Vagina (tissue), 2 donors: ENCODE measurements at places on chromosomes 4 and X.

DNA sequence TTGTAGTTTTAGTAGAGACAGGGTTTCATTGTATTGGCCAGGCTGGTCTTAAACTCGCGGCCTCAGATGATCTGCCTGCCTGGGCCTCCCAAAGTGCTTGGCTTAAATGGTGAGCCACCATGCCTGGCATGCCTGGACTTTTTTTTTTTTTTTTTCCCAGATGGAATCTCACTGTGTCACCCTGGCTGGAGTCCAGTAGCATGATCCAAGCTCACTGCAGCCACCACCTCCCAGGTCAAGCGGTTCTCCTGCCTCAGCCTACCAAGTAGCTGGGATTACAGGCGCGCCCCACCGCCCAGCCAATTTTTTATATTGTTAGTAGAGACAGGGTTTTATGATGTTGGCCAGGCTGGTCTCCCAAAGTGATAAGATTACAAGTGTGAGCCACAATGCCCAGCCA lies 8.4 kb downstream of the UBE2K start:
- DNase-seq: no peak

GRCh38 chr4:72295966-72296557 lies 264.3 kb downstream of the NPFFR2 start:
- no peak for DNase-seq

DNA sequence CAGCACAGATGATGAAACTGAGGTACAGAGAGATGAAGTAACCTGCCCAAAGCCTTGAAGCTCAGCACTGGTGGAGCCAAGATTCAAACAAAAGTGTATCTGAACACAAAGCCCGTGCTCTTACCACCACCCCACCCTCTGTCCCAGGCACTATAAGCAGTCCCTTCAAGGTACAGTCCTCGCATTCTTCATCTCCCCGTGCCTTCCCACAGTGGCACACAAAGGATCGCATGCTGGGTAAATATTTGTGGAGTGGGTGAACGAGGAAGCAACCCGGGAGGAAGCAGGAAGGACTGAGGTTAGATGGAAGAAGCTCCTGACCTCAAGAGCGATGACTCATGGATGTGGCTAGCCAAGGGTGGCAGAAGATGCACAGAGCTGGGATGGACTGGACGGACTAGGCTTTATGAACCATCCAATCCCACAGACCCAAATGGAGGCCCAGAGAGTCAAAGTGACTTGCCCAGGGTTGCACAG lies 18.4 kb downstream of the IQSEC2 start:
- no peak for DNase-seq

DNA sequence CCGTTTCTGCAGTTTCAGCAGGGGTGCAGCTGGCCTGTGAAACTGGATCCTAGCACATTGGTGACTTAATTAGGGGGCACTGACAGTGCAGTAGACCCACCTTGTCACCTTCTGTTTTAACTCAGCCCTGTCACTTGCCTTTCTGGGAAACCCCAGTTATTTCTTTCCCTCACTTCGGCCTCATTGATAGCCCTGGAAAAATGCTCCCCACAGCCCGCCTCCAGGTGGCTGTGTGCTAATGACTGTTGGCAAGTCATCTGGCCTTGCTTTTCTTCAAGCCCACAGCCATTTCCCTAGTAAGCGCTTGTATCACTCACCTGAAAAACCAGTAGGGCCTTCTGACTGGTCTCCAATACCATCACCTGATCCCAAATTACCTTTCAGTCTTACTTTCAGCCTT lies 3.3 kb downstream of the CXCR3 start:
- no peak for DNase-seq

GRCh38 chr4:53863158-53863557 lies 201.2 kb downstream of the CHIC2 start:
- DNase-seq: no peak

GRCh38 chr4:80107374-80107773 lies 34.3 kb upstream of the ANTXR2 start:
- DNase-seq: no peak

GRCh38 chr4:67899096-67899495 lies 15.3 kb upstream of the TMPRSS11D start:
- no peak for DNase-seq

DNA sequence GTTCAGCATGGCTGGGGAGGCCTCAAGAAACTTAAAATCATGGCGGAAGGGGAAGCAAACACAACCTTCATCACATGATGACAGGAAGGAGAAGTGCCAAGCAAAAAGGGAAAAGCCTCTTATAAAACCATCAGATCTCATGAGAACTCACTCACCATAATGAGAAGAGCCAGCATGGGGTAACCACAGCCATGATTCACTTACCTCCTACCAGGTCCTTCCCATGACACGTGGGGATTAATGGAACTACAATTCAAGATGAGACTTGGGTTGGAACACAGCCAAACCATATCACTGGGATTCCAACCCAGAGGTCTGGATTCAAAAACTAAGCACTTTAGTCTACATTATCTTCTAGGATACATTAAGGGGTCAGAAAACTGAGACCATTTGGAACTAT lies 609.6 kb upstream of the SPANXN1 start:
- no peak for DNase-seq

GRCh38 chr4:104868533-104868932 lies 278.1 kb upstream of the TET2 start:
- DNase-seq: no peak

DNA sequence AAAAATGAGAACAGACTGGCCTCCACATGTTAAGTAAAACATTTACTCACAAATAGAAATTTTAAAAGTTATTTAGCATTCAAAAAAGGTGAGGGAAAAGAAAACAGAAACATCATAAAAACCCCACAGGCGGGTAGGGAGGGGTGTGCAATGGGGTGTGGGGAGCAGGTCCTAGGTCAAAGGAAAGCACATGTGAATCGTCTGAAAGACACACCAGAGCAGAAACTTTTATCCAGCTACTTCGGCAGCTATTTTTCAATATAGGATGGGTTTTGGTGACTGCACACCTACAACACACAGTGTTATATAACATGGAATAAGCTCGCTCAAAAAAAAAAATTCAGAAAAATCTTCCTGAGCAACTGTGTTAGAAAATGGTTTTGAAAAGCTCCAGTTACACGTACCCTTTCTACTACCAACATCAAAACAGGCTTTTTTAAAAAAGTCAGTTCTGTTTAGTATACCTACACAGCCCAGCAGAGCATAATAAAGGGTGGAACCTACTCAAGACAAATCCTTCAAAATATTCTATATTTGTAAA lies 1.6 kb downstream of the OTUD4 start:
- DNase-seq: no peak

DNA sequence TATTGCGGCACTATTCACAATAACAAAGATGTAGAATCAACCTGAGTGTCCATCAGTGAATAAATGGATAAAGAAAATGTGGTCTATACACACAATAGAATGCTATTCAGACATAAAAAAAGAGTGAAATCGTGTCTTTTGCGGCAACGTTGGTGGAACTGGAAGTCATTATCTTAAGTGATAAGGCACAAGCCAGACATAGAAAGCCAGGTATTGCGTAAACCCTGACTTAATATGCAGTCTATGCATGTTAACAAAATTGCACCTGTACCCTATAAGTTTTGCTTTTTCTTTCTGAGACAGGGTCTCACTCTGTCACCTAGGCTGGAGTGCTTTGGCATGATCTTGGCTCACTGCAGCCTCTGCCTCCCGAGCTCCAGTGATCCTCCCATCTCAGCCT lies 28.6 kb downstream of the KIAA0232 start:
- DNase-seq: no peak

- DNase-seq: no peak
These were observed 47.5 kb upstream of the RAP2C start for GRCh38 chrX:132266583-132267355.

DNA sequence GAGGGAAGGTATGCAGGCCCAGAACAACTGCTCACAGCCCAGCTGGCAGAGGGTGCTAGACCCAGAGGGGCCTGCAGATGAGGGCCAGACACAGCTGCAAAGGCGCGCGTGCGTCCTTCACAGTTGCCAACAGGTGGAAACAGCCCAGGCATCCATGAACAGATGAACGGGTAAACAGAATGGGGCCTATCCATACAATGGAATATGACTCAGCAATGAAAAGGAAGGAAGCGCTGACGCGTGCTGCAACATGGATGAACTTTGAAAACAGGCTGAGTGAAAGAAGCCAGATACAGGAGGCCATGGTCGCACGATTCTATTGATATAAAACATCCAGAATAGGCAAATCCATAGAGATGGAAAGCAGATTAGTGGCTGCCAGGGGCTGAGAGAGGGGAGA lies 83.1 kb upstream of the DDX3X start:
- no peak for DNase-seq

DNA sequence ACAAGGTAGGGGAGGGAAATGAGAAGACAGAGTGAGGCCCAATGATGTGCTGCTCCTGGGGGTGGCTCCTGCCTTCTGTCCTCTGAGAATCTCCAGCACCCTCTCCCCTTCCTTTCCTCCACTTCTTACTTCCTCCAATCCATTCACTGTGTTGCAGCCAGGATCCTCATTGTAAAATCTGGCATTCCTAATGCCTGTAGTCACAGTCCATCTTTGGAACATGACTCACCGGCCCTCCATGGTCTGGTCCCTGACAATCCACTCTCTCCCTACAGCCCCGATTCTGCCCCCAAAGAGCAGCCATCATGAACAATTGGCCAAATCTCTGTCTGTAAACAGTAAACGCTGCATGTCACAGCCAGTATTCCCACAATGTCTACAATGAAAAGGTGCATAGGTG lies 72.9 kb downstream of the CLNK start:
- DNase-seq: no peak

GRCh38 chr4:113467581-113467980 lies 294.0 kb downstream of the CAMK2D start:
- no peak for DNase-seq

GRCh38 chrX:101736651-101737050 lies 77.0 kb upstream of the ARMCX2 start:
- no peak for DNase-seq

DNA sequence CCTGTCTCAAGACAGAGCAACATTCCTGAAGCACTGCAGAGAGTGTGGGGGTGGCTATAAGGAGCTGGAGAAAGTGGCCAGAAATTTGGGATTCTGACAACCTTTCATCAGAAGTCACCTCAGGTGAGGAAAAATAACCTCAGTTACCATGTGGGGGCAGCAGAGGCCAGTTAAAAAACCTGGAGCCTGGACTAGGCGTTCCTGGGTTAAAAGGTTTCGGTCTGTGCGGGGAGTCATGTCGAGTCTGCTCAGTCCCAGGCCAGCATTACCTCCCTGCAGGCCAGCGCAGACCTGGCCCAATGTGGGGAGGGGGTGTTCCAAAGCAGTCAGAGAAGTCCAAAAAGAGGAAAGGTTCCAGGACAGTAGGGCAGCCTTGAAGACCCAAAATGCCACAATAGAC lies 10.9 kb upstream of the NALF2 start:
- no peak for DNase-seq

- DNase-seq: no peak
These were observed 133.9 kb downstream of the CORIN start for GRCh38 chr4:47703956-47704355.

- no peak for DNase-seq
These were observed 27.3 kb downstream of the OFD1 start for GRCh38 chrX:13761606-13762414.

DNA sequence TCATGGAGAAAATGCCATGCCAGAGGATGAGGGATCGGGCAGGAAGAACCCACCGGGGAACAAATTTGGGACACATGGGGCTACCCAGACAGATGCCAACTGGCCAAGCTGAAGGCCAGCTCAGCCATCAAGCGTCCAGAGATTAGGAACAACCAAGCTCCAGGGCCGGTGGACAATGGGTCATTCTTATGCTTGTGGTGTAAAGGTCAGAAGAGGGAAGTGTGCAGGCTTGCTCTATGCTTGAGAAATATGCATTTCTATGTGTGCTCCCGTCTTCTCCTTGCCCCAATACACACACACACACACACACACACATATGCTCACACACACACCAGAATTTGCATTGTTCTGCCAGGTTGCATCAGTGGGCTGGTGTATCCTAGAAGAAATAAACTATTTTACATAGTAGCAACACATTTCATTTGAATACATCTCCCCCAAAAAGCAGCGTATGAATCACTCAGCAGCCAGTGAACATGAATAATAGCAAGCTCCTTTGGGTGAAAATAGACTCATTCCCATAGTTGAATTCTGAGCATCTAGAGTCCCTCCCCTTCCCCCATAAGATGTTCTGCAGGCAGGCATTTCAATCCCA lies 201.9 kb upstream of the PPARGC1A start:
- DNase-seq: no peak

DNA sequence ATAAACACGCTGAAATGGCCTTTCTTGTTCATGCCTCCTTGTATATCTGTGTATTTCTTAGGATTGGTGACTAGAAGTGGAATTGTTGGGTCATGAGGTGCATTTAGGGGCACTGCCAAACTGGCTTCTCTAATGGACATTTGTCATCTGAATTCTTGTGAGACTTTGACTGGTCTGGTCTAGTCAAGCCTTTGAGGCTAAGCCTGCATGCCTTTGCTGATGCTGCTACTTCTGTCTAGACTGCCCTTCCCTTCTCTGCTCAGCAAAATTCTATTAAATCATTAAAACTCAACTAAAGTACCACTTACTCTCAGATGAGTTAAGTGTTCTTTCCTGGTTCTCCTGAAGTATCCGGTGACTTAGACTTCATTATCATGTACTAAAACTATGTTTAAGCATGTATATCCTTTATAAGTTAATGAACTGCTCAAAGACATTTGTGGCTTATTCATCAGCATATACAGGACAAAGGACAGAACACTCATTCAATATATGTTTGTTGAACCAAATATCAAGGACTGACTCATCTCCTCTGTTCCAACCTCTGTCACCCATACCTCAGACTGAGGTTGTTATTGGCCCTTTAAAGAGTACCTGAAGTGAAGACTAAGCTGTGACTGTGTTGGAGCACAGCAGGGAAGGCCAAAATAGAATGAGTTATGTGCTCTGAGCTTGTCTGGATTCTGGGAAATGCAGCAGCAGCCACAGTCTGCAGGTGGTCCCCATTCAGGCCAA lies 9.0 kb downstream of the TCEAL1 start:
- no peak for DNase-seq

GRCh38 chr4:33437406-33437805 lies 2717.2 kb downstream of the PCDH7 start:
- DNase-seq: no peak

DNA sequence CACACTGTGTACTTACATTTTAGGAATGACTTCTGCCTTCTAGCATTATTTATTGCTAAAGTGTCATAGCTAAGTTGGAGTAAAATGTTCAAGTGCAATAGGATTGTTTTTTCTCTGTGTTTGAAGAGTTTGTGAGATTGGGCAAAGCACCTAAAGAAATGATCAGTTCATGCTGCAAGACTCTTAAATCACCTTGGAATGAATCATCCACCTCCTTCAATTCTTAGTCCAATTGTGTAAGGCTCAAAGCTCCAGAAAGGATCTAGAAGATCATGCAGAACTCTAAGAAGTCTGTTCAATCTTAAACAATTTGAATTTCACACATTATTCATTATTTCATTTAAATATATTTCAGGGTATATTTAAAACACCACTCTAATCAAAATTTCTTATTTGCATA lies 137.1 kb downstream of the AMELX start:
- DNase-seq: no peak

- no peak for DNase-seq
These were observed 2.9 kb upstream of the CYBB start for GRCh38 chrX:37776987-37777325.

GRCh38 chr4:168928346-168928745 lies 81.7 kb downstream of the CBR4 start:
- no peak for DNase-seq

GRCh38 chrX:144801786-144802185 lies 445.5 kb upstream of the SPANXN1 start:
- no peak for DNase-seq

- no peak for DNase-seq
These were observed 211.3 kb downstream of the ARHGAP10 start for GRCh38 chr4:147943159-147943638.
